Body of pancreas (tissue), 4 donors: ENCODE measurements at places on chromosomes 6 and 20. TPM values are rescaled to one million over a fixed set of nuclear protein-coding genes. Genes with fewer than 3 reads are reported as not detected.

GRCh38 chr6:87641065-87641692, 51.2 kb downstream of the ORC3 start:
- DNase-seq, result no peak

The FOXC1 gene
- 2.0 TPM for total RNA-seq

The COL19A1 gene
- total RNA-seq, result 0.26 TPM

The GFRAL gene
- not detected for total RNA-seq

GRCh38 chr6:70037445-70037844, 171.1 kb downstream of the COL19A1 start:
- no peak for DNase-seq

GRCh38 chr6:102736941-102737368, 1343.4 kb downstream of the GRIK2 start:
- no peak for DNase-seq

The SLC22A23 gene
- 32.2 TPM for total RNA-seq

- DNase-seq, result peak; percentile 33
Observed at GRCh38 chr6:110366256-110366655, 8.1 kb upstream of the METTL24 start.

DNA sequence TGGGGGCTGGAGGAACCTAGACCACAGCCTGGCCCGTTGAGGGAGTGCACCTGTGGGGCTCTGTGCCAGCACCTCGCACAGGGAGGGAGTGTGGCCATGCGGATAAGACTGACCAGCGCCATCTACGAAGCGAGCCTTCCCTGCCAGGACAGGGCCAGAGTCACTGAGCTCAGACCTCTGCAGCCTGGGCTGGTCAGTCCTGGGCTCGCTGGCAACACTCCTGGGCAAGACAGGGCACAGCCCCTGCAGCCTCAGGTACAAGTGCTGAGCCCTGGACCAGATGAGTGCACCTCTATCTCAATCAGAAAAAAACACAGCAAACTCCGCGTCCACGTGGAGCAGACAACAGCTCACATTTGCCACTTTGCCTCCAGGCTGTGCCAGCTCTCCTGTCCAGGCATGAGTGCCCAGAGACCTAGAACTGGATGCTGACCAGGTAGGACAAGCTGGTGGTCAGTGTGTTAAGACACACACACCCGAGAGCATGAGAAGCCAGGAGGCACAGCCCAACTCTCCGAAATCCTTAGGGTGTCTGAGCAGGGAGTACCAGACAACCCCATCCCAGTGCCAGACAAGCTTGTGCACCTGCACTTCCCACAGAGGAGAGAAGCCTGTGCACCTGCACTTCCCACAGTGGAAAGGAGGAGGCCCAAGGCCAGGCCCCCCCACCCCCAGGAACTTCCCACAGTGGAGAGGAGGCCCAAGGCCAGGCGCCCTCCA, 4.9 kb downstream of the ARFRP1 start:
- DNase-seq, result no peak

GRCh38 chr6:42113936-42114636, 28.3 kb downstream of the C6orf132 start:
- no peak for DNase-seq

The SIRPB1 gene
- total RNA-seq, result 1.3 TPM

- peak; percentile 74 for DNase-seq
Observed at GRCh38 chr6:129774697-129775447, 64.9 kb upstream of the ARHGAP18 start.

- peak; percentile 53 for DNase-seq
Observed at GRCh38 chr6:136989571-136990241, 55.1 kb downstream of the IL20RA start.

DNA sequence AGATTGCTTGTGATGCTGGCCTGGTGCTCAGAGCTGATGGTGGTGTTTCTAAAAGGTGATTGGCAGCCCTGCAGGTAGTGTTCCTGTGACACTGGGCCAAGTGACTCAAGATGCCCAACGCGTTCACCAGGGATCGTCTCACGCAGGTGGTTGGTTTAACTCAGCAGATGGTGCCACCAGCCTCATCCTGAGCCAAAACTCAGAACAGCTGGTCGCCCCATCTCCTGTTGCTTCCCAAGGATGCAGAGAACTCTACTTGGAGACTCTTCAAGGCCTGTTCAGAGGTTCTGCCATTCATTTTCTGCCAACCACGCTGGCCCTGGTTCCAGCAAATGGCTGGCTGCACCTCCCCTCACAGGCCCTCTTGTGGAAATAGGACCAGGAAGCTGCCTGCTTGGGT, 394.4 kb downstream of the CDH26 start:
- no peak for DNase-seq
